Esophagus muscularis mucosa (tissue), 4 donors: ENCODE measurements at places on chromosomes 2 and 18. TPM values are rescaled to one million over a fixed set of nuclear protein-coding genes. Genes with fewer than 3 reads are reported as not detected.

Gene ADNP2
- 18.9 TPM for total RNA-seq

DNA sequence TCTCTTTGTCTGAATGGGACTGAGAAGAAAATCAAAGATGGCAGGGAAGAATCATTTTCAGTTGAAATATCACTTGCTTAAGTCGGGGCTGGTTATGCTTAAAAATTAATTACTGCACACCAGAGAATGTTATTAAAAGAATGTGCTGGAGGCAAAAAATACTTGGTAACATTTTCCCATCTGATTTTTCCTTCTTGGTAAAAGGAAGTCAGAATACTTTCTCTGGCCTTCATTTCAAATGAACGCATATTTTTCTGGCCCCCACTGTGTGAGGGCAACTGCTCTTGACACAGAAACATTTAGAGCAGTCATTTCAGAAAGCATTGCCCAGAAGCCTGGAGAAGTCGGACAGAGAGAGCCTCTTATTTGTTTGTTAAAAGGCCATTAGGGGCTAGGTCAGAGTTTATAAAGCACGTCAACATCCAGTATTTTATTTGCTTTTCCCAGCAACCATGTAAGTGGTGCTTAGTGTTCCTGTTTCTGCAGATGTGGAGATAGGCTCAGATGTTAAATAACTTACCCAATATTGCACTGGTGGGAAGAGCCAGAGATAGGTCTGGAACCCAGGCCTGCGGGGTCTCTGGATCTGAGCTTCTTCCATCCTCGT lies 32.9 kb upstream of the LYPD6B start:
- H3K4me1 ChIP-seq = no peaks in the 10 kb centered on the region
- H3K4me3 ChIP-seq = no peak overlapping the region
- no peaks in the 10 kb centered on the region for H3K27me3 ChIP-seq
- no peak overlapping the region for H3K27ac ChIP-seq
- no peak for DNase-seq
- no peaks in the 10 kb centered on the region for H3K36me3 ChIP-seq

GRCh38 chr18:75533950-75534349 lies 106.4 kb upstream of the SMIM21 start:
- peak; percentile 29 for DNase-seq
- no peaks in the 10 kb centered on the region for H3K4me1 ChIP-seq
- H3K27me3 ChIP-seq = no peaks in the 10 kb centered on the region
- H3K4me3 ChIP-seq = no peak overlapping the region
- H3K36me3 ChIP-seq = no peaks in the 10 kb centered on the region

DNA sequence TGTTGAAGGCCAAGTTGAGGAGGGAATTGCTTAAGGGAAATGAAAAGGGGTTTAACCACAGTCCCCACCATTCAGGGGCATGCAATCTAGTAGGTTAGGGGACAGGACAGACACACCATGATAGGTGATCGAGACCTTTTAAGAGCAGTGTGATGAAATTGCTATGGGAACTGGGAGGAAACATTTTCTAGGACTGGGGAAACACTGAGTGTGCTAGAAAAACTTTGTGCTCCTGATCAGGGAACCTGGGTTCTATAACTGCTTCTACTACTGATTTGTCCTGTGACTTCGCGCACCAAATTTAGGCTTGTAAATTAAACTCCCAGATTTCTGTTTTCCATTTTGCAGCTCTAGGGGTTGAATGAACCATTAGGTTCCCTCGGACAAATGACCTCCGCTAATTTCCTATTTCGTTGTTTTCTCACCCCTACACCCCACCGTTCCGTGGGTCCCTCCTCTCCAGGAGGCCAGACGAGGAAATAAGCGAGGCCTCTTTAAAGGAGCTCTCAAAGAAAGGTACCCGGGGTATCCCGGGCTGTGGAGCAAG lies 371 bp upstream of the LCLAT1 start:
- H3K4me1 ChIP-seq = peaks cover 24% of the 10 kb centered on the region
- H3K27ac ChIP-seq = peak overlapping the region; percentile 87
- no peaks in the 10 kb centered on the region for H3K36me3 ChIP-seq
- no peaks in the 10 kb centered on the region for H3K27me3 ChIP-seq
- peak overlapping the region; percentile 86 for H3K4me3 ChIP-seq
